ENCODE measurements at places on chromosomes 6 and 20.

- no peak for DNase-seq
These were observed 228.6 kb upstream of the JARID2 start for GRCh38 chr6:15017261-15017660.

DNA sequence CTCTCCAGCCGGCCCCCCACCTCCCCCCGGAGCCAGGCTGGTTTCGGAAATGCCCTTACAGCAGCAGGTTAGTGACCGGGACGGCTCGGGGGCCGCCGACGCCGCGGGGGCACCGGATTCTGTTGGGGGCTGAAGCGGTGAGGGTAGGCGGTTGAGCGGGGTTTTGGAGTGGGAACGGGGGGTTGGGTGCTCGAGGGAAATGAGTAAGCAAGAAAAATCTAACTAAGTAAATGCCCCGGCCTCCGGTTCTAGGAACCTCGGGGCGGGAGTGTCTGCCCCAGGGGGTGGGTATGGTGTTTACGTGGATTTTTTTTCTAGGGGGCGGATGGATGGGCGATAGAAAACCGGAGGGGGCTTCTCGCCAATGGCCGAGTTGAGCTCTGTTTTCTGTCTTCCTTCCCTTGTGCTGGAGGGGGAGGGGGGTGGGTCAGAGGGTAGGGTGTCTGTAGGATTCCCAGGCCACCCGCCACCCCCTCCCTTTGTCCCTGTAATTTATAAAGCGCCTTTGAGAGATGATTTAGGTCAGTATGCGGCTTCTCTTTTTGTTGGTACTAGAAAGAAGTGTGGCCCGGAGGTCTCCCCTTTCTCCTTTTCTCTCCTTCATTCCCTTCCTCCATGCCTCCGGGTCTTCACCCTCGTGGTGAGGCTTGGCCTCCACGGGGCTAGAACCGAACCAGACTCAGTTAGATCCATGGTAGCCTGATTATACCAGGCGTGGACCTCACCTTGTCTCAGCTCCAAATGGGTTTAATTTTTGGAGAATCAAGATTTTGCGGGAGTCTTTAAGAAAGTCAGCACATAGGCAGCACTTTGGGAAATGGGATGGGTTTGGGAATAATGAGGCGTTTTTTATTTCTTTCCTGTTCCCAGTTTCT, 2.3 kb downstream of the E2F3 start:
- no peak for DNase-seq

DNA sequence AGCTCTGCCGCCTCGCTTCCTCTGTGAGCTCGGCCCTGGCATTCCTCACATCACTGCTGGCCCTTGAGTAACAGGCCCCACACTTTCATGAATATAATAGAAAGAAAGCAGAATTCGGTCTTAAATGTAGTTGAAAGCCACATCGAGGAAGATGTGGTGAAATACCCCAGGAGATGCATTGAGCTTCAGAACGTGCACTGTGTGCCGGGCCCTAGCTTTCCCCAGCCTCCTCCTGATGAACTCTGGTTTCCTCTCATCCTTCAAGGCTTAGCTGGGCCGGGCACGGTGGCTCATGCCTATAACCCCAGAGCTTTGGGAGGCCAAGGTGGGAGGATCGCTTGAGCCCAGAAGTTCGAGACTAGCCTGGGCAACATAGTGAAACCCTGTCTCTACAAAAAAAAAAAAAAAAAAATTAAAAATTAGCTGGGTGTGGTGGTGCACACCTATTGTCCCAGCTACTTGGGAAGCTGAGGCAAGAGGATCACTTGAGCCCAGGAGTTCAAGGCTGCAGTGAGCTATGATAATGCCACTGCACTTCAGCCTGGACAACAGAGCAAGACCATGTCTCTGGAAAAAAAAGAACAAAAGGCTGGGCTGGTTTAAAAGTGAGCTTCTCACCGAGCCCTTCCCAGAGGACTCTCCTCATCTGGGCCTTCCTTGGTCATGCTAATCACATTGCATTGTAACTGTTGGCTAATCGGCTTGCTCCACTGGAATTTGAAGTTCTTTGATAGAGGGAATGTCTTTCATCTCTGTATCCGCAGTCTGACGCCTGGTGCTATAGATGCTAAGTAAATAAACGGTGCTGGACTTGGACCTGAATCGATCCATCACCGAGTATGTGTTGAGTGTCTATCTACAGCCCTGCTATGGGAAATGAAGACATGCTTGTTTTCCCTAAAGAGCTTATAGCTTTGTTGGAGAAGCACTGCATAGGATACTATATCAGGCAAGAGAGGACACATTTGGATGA, 43.8 kb upstream of the FOXQ1 start:
- no peak for DNase-seq

GRCh38 chr20:62623488-62624324, 18.6 kb upstream of the SLCO4A1 start:
- DNase-seq = peak; percentile 93

DNA sequence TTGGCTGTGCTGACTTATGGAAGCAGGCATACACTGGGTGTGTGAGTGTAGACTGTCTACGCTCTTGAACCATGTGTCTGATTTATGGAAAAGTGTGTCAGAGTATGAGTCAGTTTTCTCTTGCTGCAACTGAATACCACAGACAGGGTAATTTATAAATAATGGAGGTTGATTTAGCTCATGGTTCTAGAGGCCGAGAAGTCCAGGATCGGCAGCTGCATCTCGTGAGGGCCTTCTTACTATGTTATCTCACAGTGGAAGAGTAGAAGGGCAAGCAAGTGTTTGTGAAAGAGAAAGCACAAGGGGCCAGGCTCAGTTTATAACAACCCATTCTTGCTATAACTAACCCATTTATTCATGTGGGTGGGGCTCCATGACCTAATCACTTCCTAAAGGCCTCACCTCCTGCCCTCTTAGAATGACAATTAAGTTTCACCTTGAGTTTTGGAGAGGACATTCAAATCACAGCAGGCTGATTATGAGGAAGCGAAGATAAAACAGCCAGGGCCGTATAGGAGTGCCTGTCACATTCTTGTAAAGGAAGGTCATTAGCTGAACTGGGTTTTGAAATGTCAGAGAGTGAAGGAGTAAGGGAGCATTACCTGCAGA, 6.7 kb downstream of the GPR31 start:
- no peak for DNase-seq

DNA sequence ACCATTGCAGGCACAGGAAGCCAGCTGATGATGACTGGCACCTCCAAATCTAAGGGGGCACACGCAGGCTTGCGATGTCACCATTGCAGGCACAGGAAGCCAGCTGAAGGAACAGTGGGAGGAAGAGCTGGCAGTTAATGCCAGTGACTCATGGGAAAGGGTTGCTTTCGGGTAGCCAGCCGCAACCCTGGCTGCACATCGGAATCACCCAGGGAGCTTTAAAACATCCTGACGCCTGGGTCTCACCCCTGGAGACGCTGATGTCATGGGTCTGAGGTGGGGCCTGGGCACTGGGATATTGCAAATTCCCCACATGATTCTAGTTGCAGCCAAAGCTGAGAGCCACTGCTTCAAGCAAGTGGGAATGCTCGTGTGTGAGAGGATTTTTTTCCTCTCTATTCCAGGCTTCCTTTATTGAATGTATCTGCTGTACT, 16.1 kb upstream of the CCN6 start:
- no peak for DNase-seq

Measured in prostate gland (tissue), 2 donors.